ENCODE measurements at places on chromosomes 3 and 15.

DNA sequence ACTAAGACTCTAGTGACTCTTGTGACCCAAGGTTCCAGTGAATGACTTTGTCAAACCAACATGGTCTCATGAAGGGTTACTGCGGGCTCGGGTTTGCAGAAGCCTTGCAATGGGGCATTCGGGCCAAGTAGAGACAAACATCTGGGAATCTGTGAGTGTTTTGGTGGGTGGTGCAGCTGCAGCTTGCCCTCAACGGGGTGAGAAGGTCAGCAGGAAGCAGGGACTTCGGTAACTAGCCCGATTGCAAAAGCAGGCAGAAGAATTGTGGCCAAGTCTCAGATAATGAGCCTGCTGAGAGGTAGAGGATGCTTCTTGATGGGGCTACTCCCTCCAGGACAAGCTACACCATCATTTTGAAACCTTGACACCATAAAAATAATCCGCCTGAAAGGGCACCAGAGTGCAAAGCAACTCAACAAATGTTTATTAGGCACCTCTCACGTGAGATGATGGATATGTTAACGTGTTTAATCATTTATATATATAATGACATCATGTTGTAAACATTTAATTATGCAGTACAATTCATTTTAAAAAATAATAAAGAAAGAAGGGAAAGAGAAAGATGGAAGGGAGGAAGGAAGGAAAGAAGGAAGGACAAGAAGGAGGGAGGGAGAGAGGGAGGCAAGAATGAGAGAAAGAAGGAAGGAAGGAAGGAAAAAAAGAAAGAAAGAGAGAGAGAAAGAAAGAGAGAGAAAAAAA, 263.9 kb upstream of the IGF1R start:
- no peak for DNase-seq

GRCh38 chr15:101609742-101610610, 42.2 kb downstream of the TM2D3 start:
- no peak for DNase-seq

DNA sequence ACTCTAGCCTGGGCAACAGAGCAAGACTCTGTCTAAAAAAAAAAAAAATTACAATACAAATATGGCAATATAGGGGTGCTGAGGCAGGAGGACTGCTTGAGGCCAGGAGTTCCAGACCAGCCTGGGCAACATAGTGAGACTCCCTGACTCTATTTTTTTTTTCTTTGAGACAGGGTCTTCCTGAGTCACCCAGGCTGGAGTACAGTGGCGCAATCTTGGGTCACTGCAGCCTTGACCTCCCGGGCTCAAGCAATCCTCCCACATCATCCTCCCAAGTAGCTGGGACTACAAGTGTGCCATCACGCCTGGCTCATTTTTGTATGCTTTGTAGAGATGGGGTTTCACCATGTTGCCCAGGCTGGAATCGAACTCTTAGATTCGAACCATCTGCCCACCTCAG, 17.3 kb upstream of the RAB11A start:
- DNase-seq = no peak

GRCh38 chr3:1766384-1766783, 332.3 kb upstream of the CNTN4 start:
- DNase-seq = no peak

DNA sequence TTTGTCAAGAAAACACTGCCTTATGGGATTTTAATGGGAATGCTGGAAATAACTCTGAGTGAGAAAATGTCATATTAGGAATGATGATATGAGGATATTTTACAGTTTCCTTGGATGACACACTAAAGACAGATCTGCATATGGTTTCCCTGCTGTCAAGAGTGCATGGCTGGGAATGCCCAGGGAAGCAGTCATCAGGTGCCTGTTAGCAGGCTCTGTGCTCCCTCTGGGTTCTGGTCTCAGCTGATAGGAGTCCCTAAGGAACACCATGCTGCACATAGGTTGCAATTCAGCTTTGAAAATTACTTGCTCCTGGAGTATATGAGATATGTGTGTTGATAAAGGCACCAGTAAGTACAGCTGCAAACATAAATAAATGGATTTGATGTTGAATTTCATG, 1064.6 kb downstream of the TUSC7 start:
- DNase-seq = no peak

DNA sequence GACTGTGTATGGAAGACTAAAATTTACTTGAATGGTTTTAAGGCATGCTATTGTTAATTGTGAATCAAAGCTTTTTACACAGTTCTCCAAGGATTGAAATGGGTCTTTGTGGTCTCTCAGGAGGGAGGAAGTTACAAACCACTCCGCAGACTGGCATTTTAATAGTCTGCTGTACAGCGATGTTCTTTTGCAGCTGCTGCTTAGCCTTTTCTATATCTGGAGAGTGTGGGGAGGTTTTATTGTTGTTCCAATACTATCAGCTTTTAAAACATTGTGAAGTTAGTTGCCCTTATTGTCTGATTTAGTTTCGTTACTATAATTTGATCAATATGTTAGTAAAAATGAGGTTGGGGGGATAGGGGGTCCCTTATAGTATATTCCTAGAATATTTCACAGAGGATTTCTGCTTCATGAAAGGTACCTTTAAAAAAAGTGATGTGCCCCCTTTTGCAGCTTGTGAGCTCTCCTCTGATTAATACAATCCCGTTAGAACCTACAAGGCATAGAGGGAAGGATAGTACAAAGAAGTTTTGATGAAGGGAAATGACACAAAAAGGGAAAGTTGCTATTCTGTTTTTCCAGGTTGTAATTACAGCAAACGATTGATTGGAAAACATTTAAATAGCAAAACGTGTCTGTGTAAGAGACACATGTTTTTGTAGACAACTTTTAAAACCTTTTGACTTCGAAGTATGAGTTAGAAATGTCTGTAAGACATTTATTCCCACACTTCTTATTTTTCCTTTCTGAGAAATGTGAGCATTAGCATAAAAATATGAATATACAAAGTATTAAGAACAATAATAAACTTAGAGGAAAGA, 158.3 kb upstream of the CGNL1 start:
- no peak for DNase-seq

Measured in iPS DF 19.7 (cell line).